Spinal cord (tissue), 10 donors: ENCODE measurements at places on chromosomes 7 and 10.
A peak's percentile ranks its signal among the peaks of the same experiment; 100 is the strongest.

DNA sequence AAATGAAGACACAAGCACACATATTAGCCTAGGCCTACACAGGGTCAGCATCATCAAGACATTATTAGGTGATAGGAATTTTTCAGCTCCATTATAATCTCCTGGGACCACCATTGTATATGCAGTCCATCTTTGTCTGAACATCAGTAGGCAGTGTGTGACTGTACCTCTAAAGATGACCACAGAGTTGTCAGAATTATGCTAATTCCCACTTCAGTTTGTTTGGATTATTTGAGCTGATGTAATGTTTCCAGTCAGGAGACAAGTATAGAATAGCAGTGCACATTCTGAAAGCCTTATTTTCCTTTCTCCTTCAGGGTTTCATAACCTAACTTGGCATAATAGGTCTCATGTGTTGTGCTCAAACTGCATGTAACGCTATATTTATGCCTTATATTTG is 306.4 kb downstream of the NXPH1 start:
- H3K4me3 ChIP-seq: no peak overlapping the region
- no peak overlapping the region for H3K27ac ChIP-seq
- no peak for DNase-seq
- no peaks in the 10 kb centered on the region for H3K36me3 ChIP-seq
- no peaks in the 10 kb centered on the region for H3K4me1 ChIP-seq
- no peaks in the 10 kb centered on the region for H3K27me3 ChIP-seq

- H3K4me1 ChIP-seq: no peaks in the 10 kb centered on the region
- DNase-seq: no peak
- H3K4me3 ChIP-seq: no peak overlapping the region
These were observed 3.1 kb upstream of the PRPS1L1 start for GRCh38 chr7:18030758-18031157.

GRCh38 chr10:69869291-69869961 is 67.7 kb downstream of the COL13A1 start:
- peaks cover 39% of the 10 kb centered on the region for H3K4me1 ChIP-seq
- DNase-seq: no peak

GRCh38 chr7:73308074-73308664 is 457 bp downstream of the NSUN5 start:
- no peaks in the 10 kb centered on the region for H3K27me3 ChIP-seq
- H3K4me3 ChIP-seq: peak overlapping the region; percentile 60
- peaks cover 15% of the 10 kb centered on the region for H3K4me1 ChIP-seq
- H3K27ac ChIP-seq: no peak overlapping the region
- no peak for DNase-seq

DNA sequence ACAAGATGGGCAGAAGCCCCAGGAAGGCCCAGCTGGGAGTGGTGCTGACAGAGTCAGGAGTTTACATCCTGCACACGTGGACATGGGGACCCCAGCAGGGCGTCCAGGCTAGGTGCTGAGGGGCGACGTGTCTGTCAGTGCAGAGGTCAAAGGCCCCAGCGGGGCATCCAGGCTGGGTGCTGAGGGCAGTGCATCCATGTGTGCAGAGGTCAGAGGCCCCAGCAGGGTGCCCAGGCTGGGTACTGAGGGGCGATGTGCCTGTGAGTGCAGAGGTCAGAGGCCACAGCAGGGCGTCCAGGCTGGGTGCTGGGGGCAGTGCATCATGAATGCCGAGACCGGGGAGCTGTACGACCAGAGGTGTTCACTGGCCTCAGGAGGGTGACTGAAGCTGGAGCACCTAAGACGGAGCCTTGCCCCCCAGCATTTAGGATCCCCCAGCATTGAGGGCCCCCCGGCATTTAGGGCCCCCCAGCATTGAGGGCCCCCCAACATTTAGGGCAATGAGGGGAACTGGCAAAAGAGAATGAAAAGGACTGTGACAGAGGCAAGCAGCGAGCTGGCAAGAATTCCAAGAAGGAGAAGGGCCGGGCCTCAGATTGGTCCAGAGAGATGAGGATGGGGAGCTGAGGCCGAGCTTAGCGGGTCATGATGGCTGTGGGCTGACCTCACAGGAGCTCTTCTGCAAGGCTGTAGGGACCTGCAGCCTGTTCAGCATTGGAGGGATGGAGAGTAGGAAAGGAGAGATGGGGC is 474.9 kb downstream of the PTPRN2 start:
- H3K4me1 ChIP-seq: peaks cover 4% of the 10 kb centered on the region
- DNase-seq: no peak
- peaks cover 36% of the 10 kb centered on the region for H3K36me3 ChIP-seq
- H3K27ac ChIP-seq: no peak overlapping the region
- no peak overlapping the region for H3K4me3 ChIP-seq

- H3K36me3 ChIP-seq: no peaks in the 10 kb centered on the region
- H3K27ac ChIP-seq: no peak overlapping the region
- H3K27me3 ChIP-seq: no peaks in the 10 kb centered on the region
- H3K4me3 ChIP-seq: no peak overlapping the region
These were observed 154.7 kb upstream of the TMEM106B start for GRCh38 chr7:12056381-12056780.

- no peaks in the 10 kb centered on the region for H3K27me3 ChIP-seq
- H3K4me3 ChIP-seq: no peak overlapping the region
- H3K4me1 ChIP-seq: peaks cover 4% of the 10 kb centered on the region
- DNase-seq: no peak
- no peak overlapping the region for H3K27ac ChIP-seq
- no peaks in the 10 kb centered on the region for H3K36me3 ChIP-seq
These were observed 99.6 kb upstream of the CCNY start for GRCh38 chr10:35236739-35237138.

GRCh38 chr7:91953618-91954017 is 13.0 kb downstream of the AKAP9 start:
- no peaks in the 10 kb centered on the region for H3K36me3 ChIP-seq
- no peak overlapping the region for H3K27ac ChIP-seq
- H3K27me3 ChIP-seq: no peaks in the 10 kb centered on the region
- H3K4me1 ChIP-seq: no peaks in the 10 kb centered on the region

- DNase-seq: no peak
- H3K27ac ChIP-seq: no peak overlapping the region
- H3K4me1 ChIP-seq: no peaks in the 10 kb centered on the region
- H3K4me3 ChIP-seq: no peak overlapping the region
- no peaks in the 10 kb centered on the region for H3K27me3 ChIP-seq
These were observed 33.6 kb downstream of the MEOX2 start for GRCh38 chr7:15652776-15653290.

DNA sequence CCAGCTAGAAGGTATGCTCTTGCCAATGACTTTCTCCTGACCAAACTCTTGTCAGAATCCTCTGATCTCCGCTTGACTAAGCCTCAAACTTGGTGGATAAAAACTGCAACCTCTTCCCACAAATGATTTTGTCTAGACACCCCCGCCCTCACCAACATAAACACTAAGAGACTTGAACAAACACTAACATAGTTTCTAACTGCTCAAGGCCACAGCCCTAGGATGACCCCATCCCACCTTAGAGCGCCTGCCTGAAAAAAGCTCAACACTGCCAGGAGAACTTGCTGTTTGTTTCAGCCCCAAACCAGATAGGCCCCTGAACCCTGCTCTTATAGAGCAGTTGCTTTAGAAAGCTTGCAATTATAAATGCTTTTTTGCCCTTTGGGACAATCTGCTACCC is 71.8 kb downstream of the LRRN3 start:
- H3K4me3 ChIP-seq: no peak overlapping the region
- no peaks in the 10 kb centered on the region for H3K4me1 ChIP-seq
- no peak for DNase-seq

GRCh38 chr10:99633832-99634231 is 13.6 kb upstream of the SLC25A28 start:
- no peak overlapping the region for H3K4me3 ChIP-seq
- no peak for DNase-seq
- H3K4me1 ChIP-seq: no peaks in the 10 kb centered on the region
- H3K27ac ChIP-seq: no peak overlapping the region

DNA sequence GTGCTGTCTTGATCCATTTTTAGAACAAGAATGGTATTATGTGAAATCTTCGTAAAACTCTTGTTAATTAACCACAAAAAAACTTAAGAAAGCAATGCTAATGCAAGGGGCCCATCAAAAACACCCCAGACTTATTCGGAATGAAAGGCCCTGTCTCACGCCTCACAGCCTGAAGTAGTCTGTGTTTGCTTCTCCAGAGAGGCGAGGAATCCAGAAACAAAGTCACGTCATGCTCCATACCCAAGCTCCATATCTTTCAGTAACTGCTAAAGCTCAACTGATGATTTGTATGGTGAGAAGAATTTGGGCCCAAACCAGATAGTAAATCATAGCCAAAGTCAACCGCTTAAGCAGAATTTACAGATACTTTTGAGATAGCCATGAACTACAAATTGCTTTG is 155.4 kb downstream of the ATE1 start:
- H3K27me3 ChIP-seq: no peaks in the 10 kb centered on the region
- H3K36me3 ChIP-seq: no peaks in the 10 kb centered on the region
- H3K4me3 ChIP-seq: no peak overlapping the region
- DNase-seq: no peak
- no peaks in the 10 kb centered on the region for H3K4me1 ChIP-seq
- no peak overlapping the region for H3K27ac ChIP-seq

DNA sequence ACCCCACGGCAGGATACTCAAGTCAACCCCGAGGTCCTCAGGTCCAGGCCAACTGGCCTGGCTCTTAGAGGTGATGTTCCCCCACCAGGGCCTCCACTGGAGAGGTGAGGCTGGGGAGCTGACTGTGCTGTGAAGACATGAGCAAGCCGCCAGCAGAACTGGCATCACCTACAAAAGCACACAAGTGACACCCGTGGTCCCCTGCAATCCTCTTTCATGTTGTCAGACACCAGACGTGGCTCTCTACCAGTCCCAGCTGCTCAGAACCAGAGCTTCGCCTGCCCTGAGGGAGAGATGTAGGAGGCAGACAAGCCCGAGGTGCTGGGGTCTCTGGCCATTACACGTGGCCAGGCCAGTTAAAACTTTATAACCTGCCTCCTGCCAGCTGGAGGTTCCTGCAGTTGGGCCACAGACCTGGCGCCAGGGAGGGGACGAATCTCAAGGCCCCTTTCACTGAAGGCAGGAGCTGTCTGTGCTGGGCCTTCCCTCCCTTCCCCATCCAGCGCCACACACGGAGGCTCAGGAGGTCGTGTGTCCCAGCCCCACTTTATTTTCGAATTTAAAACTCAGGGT is 2.2 kb downstream of the COMTD1 start:
- H3K27me3 ChIP-seq: no peaks in the 10 kb centered on the region
- DNase-seq: peak; percentile 32
- H3K27ac ChIP-seq: peak overlapping the region; percentile 47
- H3K36me3 ChIP-seq: peaks cover 17% of the 10 kb centered on the region

DNA sequence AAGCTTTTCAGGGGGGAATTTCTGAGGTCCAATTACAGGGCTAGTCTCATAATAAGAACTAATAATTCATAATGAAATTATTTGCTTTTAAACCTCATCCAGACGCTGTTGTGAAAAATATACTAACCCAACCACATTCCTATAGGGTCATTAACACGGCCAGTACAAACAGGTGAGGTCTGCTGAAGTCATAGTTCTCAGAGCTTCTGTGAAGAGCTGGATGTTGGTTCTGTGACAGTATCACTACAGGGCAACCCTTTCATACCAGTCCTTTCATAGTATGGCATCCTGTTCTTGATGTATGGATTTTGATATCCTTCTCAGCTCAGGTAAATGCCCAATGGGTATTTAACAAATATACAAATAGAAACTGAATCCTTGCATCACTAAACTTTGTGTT is 62.3 kb upstream of the FAM133B start:
- no peaks in the 10 kb centered on the region for H3K36me3 ChIP-seq
- no peaks in the 10 kb centered on the region for H3K4me1 ChIP-seq
- no peaks in the 10 kb centered on the region for H3K27me3 ChIP-seq
- H3K4me3 ChIP-seq: no peak overlapping the region
- no peak overlapping the region for H3K27ac ChIP-seq
- DNase-seq: no peak

GRCh38 chr7:47777531-47778152 is 170.6 kb downstream of the PKD1L1 start:
- no peak overlapping the region for H3K4me3 ChIP-seq
- no peak overlapping the region for H3K27ac ChIP-seq
- no peak for DNase-seq
- H3K27me3 ChIP-seq: no peaks in the 10 kb centered on the region
- H3K36me3 ChIP-seq: no peaks in the 10 kb centered on the region

DNA sequence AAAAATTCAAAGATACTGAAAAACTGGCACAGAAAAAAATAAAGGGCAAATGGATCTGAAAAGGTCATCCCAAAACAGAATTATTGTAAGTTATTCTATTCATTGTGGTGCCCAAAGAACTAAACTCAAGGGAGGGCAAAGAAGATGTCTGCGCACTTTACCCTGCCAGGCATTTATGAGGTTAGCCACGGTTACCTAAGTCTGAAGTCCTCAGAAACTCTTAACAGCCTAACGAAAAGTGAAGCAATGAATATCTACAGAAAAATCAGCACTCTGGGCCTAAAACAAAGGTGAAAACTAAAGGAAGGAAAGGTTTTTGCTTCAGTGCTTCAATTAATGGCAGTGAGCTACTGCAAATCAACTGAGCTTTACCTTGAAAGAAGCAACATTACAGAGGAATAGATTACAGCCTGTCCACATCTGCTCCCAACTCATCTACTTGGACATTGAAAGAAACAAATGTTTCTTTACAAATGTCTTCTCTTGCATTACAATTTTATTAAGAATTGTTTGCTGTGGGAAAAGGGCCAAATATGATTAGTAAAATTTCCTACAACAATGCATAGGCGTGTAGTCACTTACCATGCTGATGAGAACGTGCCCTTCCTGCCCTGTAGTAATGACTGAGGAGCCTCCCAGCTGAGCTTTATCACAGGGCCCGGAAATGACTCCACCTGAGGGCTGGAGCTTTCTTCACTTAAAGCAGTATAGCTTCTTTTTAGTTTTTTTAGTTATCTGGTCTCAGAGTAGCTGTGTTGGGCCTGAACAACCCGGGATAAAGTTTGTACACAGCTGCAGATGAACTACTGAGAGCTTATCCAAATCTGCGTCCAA is at the start of gene TUBAL3:
Gene TUBAL3, minus strand, starts transcription at position 621 of the 834 bp plus-strand sequence. Its CDS starts 36 bp downstream, at position 585.
- H3K4me3 ChIP-seq: no peak within 1 kb of the TSS
- H3K36me3 ChIP-seq: no peaks in the 10 kb centered on the region
- peaks cover 2% of the 10 kb centered on the region for H3K4me1 ChIP-seq
- no peak for DNase-seq
- no peak within 1 kb of the TSS for H3K27ac ChIP-seq

- H3K36me3 ChIP-seq: peaks cover 9% of the 10 kb centered on the region
- peak overlapping the region; percentile 81 for H3K4me3 ChIP-seq
- peaks cover 16% of the 10 kb centered on the region for H3K4me1 ChIP-seq
- H3K27ac ChIP-seq: peak overlapping the region; percentile 71
These were observed 432 bp downstream of the TMEM248 start for GRCh38 chr7:66921396-66921917.

- peaks cover 44% of the 10 kb centered on the region for H3K4me1 ChIP-seq
- H3K27me3 ChIP-seq: no peaks in the 10 kb centered on the region
- no peak for DNase-seq
- H3K4me3 ChIP-seq: no peak overlapping the region
These were observed 23.5 kb downstream of the TMEM72 start for GRCh38 chr10:44934416-44935200.

DNA sequence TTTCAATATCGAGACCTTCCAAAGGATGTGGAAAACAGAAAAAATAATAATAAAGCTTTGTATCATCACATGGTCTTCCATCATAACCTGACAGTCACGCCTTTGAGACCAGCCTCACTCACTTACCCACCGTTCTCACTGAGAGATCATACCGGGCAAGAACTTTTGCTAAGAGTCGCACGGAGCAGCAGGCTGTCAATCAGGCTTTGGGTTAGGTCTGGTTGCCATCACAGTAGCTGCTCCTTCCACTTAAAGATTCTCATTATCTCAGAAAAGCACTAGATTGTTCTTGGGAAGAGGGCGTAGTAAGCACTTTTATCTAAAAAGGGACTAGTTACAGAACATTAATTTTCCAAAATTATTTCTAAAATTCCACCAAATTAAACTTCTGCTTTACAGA is 2.0 kb downstream of the RELN start:
- H3K4me3 ChIP-seq: peak overlapping the region; percentile 72
- DNase-seq: no peak
- peaks cover 21% of the 10 kb centered on the region for H3K4me1 ChIP-seq
- no peaks in the 10 kb centered on the region for H3K36me3 ChIP-seq
- no peak overlapping the region for H3K27ac ChIP-seq
